ENCODE measurements at places on chromosomes 1 and 21. TPM values are rescaled to one million over a fixed set of nuclear protein-coding genes. Genes with fewer than 3 reads are reported as not detected.

DNA sequence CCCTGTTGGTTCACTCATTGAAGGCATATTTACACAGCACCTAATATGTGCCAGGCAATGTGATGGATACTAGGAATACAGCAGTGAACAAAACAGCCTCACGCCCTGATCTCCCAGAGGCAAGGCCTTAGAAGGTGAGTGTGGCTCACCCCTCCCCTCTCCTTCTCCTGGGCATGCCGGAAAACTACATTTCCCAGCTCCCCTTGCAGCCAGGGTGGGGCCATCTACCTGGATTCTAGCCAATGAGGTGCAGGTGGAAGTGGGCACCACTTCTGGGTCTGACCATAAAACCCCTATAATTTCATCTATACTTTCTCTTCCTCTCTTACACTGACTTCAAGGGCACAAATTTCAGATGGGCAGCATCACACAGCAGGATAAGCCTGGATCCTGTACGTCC lies 63.8 kb downstream of the FBXO2 start:
- DNase-seq: peak; percentile 79
- no peak overlapping the region for H3K27ac ChIP-seq
- H3K4me3 ChIP-seq: no peak overlapping the region
- no peaks in the 10 kb centered on the region for H3K27me3 ChIP-seq
- no peaks in the 10 kb centered on the region for H3K36me3 ChIP-seq

DNA sequence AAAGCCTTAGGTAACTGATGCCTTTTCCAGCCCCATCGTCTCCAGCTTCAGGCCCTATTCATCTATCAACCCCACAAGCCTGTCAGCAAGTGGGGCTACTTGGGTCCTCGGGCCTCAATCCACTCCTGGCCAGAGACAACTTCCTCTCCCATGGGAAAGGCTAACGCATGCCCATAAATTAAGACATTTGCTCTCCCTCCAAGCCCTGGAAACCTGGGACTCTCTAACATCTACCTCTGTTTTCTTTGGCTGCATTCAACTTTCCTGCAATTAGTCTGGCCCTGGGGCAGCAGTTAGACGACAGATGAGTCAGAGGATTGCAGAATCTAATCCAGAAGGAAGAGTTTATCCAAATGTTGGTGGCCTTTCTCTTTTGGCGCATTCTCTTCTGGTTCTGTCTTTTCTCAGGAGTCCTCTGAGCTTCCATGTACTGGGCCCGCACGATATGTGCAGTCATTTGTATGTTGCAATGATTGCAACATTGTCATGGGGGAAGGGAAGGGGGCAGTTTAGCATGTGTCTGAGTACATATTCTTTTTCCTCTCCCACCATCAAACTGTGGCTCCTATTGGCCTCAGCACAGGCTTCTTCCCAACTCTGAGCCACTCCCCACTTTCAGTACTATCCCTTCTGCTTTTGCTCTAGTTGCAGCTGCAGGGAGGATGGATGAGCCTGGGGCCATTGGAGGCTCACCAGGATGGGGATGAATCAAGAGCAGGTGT lies 54.4 kb downstream of the NAV1 start:
- DNase-seq: no peak
- H3K36me3 ChIP-seq: no peaks in the 10 kb centered on the region
- H3K4me3 ChIP-seq: no peak overlapping the region
- H3K27ac ChIP-seq: no peak overlapping the region
- peaks cover 7% of the 10 kb centered on the region for H3K4me1 ChIP-seq

DNA sequence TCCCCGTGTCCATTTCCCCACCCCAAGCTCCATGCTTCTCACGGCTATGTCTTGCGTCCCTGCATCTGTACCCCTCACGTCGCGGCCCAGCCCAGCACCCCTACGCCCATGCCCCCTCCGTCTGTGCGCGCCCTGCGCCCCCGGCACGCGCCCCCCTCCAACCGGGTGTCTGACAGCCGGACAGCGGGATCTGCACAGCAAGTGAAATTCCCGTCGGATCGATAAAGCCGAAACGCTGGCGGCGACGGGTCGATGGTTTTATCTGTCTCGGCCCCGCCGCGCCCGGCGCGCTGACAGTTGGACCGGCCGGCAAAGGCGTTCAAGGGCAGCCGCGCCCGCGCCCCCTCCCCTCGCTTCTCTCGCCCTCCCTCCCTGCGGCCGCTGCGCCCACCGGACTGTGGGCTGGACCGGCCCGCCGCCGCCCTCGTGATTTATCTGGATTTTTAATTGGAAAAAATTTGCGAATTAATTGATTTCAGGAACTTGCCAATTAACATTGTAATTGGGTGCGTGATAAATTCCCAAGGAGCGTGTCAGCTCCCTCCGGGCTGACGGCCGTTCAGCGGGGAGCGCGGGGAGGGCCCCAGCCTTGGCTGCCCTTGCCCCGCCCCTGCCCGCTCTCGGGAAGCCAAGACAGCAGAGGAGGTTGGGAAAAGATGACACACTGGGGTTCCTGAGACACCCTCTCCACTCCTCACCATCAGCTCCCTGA lies 57.1 kb downstream of the TMEM53 start:
- DNase-seq: no peak
- H3K27ac ChIP-seq: no peak overlapping the region
- H3K27me3 ChIP-seq: no peaks in the 10 kb centered on the region
- no peaks in the 10 kb centered on the region for H3K4me1 ChIP-seq
- no peaks in the 10 kb centered on the region for H3K36me3 ChIP-seq
- peak overlapping the region; percentile 66 for H3K4me3 ChIP-seq

DNA sequence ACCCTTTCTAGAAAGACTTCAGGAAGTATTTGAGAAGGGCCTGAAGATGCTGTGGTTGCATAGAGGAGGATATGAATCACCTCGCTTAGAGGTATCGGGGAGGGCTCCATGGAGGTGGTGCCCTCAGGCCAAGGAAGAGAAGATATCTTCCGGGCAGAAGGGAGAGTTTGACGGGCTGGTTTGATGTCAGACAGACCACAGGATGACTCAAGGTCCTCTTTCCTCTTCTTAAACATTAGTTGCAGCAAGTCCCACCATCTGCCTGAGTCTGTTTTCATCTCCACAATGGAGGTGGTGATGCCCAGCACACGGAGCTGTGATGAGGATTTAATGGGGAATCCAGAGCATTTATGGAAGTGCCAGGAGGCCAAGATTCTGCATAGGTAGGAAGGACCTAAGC lies 25.1 kb upstream of the RUNX3 start:
- no peak overlapping the region for H3K27ac ChIP-seq
- DNase-seq: no peak
- no peaks in the 10 kb centered on the region for H3K36me3 ChIP-seq
- H3K4me3 ChIP-seq: no peak overlapping the region
- H3K4me1 ChIP-seq: no peaks in the 10 kb centered on the region
- H3K27me3 ChIP-seq: no peaks in the 10 kb centered on the region

GRCh38 chr1:28036431-28036830 lies 52.0 kb downstream of the EYA3 start:
- H3K4me1 ChIP-seq: no peaks in the 10 kb centered on the region
- no peak overlapping the region for H3K4me3 ChIP-seq
- no peak for DNase-seq
- no peaks in the 10 kb centered on the region for H3K27me3 ChIP-seq

- H3K27me3 ChIP-seq: peaks cover 15% of the 10 kb centered on the region
- no peak overlapping the region for H3K27ac ChIP-seq
- H3K4me3 ChIP-seq: no peak overlapping the region
- H3K36me3 ChIP-seq: peaks cover 2% of the 10 kb centered on the region
- DNase-seq: no peak
Observed at GRCh38 chr1:229428256-229428655, 5.6 kb downstream of the ACTA1 start.

GRCh38 chr1:15364740-15365139 lies 44.9 kb upstream of the EFHD2 start:
- H3K4me3 ChIP-seq: peak overlapping the region; percentile 3
- peak; percentile 41 for DNase-seq
- H3K4me1 ChIP-seq: no peaks in the 10 kb centered on the region
- no peak overlapping the region for H3K27ac ChIP-seq
- no peaks in the 10 kb centered on the region for H3K27me3 ChIP-seq
- H3K36me3 ChIP-seq: no peaks in the 10 kb centered on the region

GRCh38 chr1:59569198-59569597 lies 245.6 kb upstream of the HOOK1 start:
- H3K27ac ChIP-seq: no peak overlapping the region
- H3K36me3 ChIP-seq: peaks cover 5% of the 10 kb centered on the region
- no peak overlapping the region for H3K4me3 ChIP-seq
- H3K4me1 ChIP-seq: peaks cover 6% of the 10 kb centered on the region
- DNase-seq: no peak

DNA sequence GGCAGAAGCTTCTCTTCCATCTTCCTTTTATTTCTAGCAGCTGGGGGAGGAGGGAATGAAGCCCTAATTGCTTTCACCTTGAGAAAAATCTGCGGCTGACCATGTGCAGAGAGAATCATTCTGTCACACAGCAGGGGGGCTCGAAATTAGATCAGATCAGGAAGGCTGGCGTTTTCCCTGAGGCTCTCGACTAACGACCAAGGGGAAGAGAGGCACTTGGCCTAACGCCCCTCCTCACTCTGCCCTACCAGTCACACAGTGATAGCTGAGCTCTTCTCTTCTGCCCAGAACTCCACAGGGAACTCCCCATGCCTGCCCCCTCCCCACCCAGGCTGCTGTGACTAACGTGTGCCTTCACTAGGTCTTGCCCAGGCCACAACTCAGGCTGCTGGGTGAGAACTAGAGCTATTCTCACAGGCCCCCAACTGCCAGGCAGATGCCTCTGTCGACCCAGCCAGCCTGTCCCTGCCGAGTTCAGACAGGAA lies 26.5 kb upstream of the KHDRBS1 start:
- H3K4me1 ChIP-seq: peaks cover 4% of the 10 kb centered on the region
- no peak overlapping the region for H3K4me3 ChIP-seq
- no peaks in the 10 kb centered on the region for H3K27me3 ChIP-seq

DNA sequence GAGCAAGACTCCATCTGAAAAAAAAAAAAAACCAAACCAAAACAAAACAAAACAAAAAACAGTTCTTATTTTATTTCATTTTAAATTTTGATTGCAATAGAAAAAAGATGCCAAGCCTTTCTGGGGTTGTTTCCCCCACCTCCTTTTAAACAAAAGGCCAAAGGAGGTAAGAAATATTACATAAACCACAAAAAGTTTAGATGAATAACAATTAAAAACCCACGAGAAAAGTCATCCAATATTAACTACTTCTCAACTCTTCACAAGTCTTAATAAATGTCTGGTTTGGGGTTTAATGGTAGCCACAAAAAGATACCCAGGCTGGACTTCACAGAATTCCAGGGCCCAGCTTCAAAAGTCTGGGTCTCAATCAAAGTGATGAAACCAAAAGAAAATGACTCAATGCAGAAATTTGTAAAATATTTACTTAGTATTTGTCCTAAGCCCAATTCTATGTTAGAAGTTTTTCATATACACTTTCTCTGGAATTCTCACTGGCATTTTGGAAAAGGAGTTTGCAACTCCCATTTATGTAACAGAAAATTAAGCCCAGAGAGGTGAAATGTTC lies 47.0 kb upstream of the SDC3 start:
- no peaks in the 10 kb centered on the region for H3K4me1 ChIP-seq
- H3K4me3 ChIP-seq: no peak overlapping the region
- no peak for DNase-seq
- no peak overlapping the region for H3K27ac ChIP-seq
- H3K36me3 ChIP-seq: peaks cover 85% of the 10 kb centered on the region

DNA sequence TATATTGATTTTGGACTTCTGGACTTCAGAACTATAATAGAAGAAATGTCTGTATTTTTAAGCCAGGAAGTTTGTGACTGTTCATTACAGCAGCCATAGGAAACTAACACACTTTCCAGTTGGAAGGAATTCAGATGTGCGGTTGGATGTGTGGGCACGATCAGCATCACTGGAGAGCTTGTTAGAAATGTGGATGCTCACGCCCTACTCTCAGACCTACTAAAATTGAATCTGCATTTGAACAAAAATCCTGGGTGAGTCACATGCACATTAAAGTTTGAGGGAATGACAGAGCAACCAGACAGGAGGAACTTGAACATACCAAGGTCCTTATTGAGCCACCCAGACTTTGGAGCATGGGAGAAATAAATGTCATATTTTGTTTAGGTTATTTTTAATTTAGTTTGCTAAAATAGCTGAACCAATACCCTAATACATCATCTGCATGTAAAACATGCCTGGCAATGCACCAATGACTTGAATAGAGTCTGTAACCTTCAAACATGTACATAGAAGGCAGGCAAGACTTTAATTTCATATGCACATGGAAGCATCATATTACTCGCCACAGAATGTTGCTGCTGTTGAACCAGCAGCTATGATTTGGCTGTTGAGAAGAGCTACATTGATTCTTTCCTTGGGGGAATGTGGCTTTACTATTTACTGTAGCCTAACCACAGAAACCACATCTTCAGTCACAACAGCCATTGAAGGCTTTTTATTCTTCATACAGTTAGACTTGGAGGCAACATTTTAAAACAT lies 346.2 kb downstream of the BARHL2 start:
- no peak for DNase-seq
- no peak overlapping the region for H3K4me3 ChIP-seq
- H3K4me1 ChIP-seq: no peaks in the 10 kb centered on the region
- no peak overlapping the region for H3K27ac ChIP-seq

DNA sequence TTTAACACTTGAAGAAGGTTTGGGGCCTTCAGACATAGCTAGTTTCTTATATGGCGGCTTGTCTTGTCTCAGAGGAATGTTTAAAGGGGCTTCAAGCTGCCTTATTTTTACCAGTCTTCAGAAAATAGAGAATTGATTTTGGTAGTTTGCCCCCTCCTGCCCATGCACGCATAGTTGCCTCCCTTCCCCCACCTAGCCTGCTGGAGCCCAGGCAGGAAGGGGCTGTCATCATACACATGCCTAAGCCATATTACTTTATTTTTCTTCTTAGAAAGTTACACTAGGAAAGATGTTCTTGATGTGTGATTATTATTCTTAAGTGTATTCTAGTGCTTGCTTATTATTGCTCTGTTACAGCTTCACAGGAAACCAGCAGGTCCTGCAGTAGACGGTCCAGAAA lies 18.3 kb downstream of the PBX1 start:
- no peak for DNase-seq
- peaks cover 34% of the 10 kb centered on the region for H3K36me3 ChIP-seq
- peaks cover 15% of the 10 kb centered on the region for H3K4me1 ChIP-seq
- H3K27me3 ChIP-seq: no peaks in the 10 kb centered on the region

DNA sequence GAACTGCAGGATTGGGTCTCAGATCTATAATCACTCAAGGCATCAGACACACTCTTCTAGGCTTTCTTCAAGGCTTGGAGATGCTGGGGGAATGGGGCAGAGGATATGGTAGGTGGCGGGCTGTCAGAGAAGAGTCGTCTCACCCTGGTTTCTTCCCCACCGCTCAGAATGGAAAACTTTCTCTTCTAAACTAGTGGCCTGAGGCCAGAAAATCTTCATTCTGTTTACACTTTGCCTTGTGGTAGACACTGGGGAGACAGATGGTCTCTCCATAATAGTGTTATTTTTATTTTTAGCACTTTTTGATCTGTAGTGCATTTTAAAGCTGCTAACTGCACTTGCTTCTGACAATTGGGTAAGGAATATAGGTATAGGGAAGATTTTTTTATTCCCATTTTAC lies 2.6 kb downstream of the PRELP start:
- peaks cover 3% of the 10 kb centered on the region for H3K4me1 ChIP-seq
- H3K4me3 ChIP-seq: no peak overlapping the region
- H3K27me3 ChIP-seq: no peaks in the 10 kb centered on the region
- no peak overlapping the region for H3K27ac ChIP-seq
- no peaks in the 10 kb centered on the region for H3K36me3 ChIP-seq

GRCh38 chr1:209238356-209238755 lies 345.2 kb upstream of the CAMK1G start:
- no peak overlapping the region for H3K27ac ChIP-seq
- H3K27me3 ChIP-seq: no peaks in the 10 kb centered on the region
- DNase-seq: no peak
- no peak overlapping the region for H3K4me3 ChIP-seq

Gene NUP210L
- not detected for total RNA-seq

Gene TUFT1
- 6.5 TPM for total RNA-seq

Gene KCNQ4
- 1.4 TPM for total RNA-seq

Gene IL19
- total RNA-seq: not detected

Gene CYP4Z1
- not detected for total RNA-seq

Gene RGSL1
- total RNA-seq: not detected

Gene TMEM201
- 31.0 TPM for total RNA-seq

Gene NBPF6
- total RNA-seq: not detected
